ENCODE measurements at places on chromosomes 3 and 15. TPM values are rescaled to one million over a fixed set of nuclear protein-coding genes. Genes with fewer than 3 reads are reported as not detected.

The CYP19A1 gene
- total RNA-seq: not detected

The SPESP1 gene
- not detected for total RNA-seq

The ROPN1 gene
- total RNA-seq: not detected

The ANKRD63 gene
- total RNA-seq: not detected

The GHSR gene
- total RNA-seq: not detected

The GP5 gene
- total RNA-seq: not detected

The USP19 gene
- 34.2 TPM for total RNA-seq

The GNAT1 gene
- not detected for total RNA-seq

The MYO1E gene
- 141 TPM for total RNA-seq

The TP63 gene
- 0.46 TPM for total RNA-seq

The SLC25A26 gene
- total RNA-seq: 13.8 TPM

The TPRG1 gene
- 3.0 TPM for total RNA-seq

The ST3GAL6 gene
- total RNA-seq: not detected

- no peaks in the 10 kb centered on the region for H3K27me3 ChIP-seq
- peak overlapping the region; percentile 37 for H3K27ac ChIP-seq
- no peak for DNase-seq
- H3K4me1 ChIP-seq: peaks cover 23% of the 10 kb centered on the region
- no peaks in the 10 kb centered on the region for H3K36me3 ChIP-seq
These were observed 195.1 kb upstream of the ICE2 start for GRCh38 chr15:60673918-60674558.

GRCh38 chr15:62799919-62800318 lies 242.6 kb upstream of the TPM1 start:
- no peak for DNase-seq
- no peaks in the 10 kb centered on the region for H3K27me3 ChIP-seq
- no peak overlapping the region for H3K4me3 ChIP-seq
- H3K4me1 ChIP-seq: peaks cover 4% of the 10 kb centered on the region
- peaks cover 4% of the 10 kb centered on the region for H3K36me3 ChIP-seq

- no peak overlapping the region for H3K4me3 ChIP-seq
- peaks cover 17% of the 10 kb centered on the region for H3K4me1 ChIP-seq
- no peaks in the 10 kb centered on the region for H3K27me3 ChIP-seq
These were observed 65.2 kb upstream of the TNIK start for GRCh38 chr3:171525437-171525836.

DNA sequence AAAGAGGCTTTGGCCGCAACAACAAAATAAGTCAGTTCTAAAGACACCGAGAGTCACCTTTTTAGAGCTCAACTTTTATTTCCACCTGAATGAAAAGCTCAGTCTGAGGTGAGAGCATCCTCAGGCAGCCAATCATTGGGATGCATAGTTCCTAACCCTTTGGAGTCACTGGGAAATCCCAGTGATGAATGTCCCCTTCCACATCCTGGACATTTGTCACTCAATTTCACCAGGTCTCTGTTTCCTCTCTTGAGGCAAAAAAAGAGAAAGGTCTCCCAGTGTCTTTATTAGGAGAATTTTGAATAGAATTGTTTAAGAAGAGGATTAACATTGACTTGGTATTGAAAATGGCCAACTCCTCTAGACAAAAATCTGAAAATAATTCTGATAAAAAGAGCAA lies 137.5 kb upstream of the SPRED1 start:
- H3K27me3 ChIP-seq: no peaks in the 10 kb centered on the region
- no peak overlapping the region for H3K27ac ChIP-seq
- peaks cover 7% of the 10 kb centered on the region for H3K4me1 ChIP-seq
- no peaks in the 10 kb centered on the region for H3K36me3 ChIP-seq

DNA sequence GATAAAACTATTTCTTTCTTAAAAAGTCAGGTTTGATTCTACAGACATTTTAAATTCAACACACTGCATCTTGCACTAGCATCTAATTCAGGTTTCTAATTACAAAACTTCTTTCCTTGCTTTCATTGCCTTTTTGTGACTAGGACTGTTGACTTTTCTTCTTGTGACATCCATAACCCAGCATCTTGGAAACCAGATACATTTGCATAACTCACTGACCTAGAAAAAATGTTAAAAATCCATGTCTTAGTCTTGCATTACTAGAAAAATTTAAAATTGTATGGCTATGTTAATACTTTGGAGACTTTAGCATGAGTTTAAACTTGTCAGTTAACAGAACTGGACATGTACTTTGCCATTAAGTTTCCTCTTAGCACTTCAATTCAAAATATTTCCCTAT lies 72.7 kb downstream of the DTWD1 start:
- H3K4me3 ChIP-seq: no peak overlapping the region
- peaks cover 12% of the 10 kb centered on the region for H3K4me1 ChIP-seq
- no peak overlapping the region for H3K27ac ChIP-seq
- no peaks in the 10 kb centered on the region for H3K27me3 ChIP-seq

DNA sequence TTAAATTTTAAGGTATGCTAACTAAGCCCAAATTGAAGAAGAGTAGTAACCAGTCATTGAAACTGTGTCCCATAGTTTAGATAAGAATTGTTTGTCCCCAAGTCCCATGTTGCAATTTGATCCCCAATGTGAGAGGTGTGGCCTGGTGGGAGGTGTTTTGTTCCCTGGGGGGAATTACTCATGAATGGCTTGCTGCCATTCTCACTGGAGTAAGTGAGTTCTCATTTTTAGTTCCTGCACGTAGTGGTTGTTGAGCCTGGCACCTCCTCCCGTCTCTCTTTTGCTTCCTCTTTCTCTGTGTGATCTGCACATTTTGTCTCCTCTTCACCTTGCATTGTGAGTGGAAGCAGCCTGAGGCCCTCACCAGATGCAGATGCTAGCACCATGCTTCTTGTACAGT lies 1271.0 kb downstream of the NSUN3 start:
- H3K36me3 ChIP-seq: no peaks in the 10 kb centered on the region
- no peak for DNase-seq
- no peaks in the 10 kb centered on the region for H3K27me3 ChIP-seq
- H3K27ac ChIP-seq: no peak overlapping the region
- H3K4me1 ChIP-seq: peaks cover 10% of the 10 kb centered on the region

GRCh38 chr15:101450403-101451265 lies 38.9 kb downstream of the PCSK6 start:
- no peaks in the 10 kb centered on the region for H3K36me3 ChIP-seq
- H3K4me3 ChIP-seq: no peak overlapping the region
- H3K4me1 ChIP-seq: peaks cover 3% of the 10 kb centered on the region
- peaks cover 7% of the 10 kb centered on the region for H3K27me3 ChIP-seq

GRCh38 chr15:65862682-65863081 lies 6.6 kb upstream of the RAB11A start:
- no peak for DNase-seq
- H3K36me3 ChIP-seq: no peaks in the 10 kb centered on the region
- peaks cover 10% of the 10 kb centered on the region for H3K27me3 ChIP-seq
- H3K4me1 ChIP-seq: peaks cover 5% of the 10 kb centered on the region

- DNase-seq: no peak
- H3K4me3 ChIP-seq: no peak overlapping the region
- H3K36me3 ChIP-seq: no peaks in the 10 kb centered on the region
- no peaks in the 10 kb centered on the region for H3K4me1 ChIP-seq
- no peak overlapping the region for H3K27ac ChIP-seq
These were observed 25.2 kb upstream of the NSMCE3 start for GRCh38 chr15:29294732-29295325.

GRCh38 chr15:90019611-90020010 lies 18.5 kb downstream of the ZNF710 start:
- no peak for DNase-seq
- H3K4me1 ChIP-seq: no peaks in the 10 kb centered on the region
- H3K36me3 ChIP-seq: no peaks in the 10 kb centered on the region
- no peak overlapping the region for H3K27ac ChIP-seq

- peak overlapping the region; percentile 57 for H3K27ac ChIP-seq
- H3K36me3 ChIP-seq: peaks cover 30% of the 10 kb centered on the region
- no peak for DNase-seq
- no peaks in the 10 kb centered on the region for H3K27me3 ChIP-seq
These were observed 36.8 kb downstream of the TBC1D2B start for GRCh38 chr15:78040653-78041244.

DNA sequence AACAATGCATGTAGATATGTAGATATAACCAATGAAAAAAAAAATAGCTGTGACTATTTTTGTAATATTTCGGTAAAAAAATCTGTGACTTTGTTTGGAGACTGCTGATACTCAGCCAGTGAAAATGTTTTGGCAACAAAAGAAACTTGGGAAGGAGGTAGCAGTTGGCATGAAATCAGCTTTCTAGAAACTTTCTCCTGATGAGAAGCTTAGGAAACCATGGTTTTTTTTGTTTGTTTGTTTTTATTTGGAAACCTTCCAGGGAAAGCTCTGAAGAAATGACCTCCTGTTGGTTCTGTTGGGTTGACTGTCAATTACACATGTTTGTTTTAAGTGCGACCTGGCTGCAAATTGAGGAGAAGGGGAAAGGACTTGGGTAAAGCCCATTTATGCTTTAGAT lies 445.9 kb downstream of the UNC13C start:
- H3K4me3 ChIP-seq: no peak overlapping the region
- H3K27ac ChIP-seq: no peak overlapping the region
- H3K36me3 ChIP-seq: no peaks in the 10 kb centered on the region
- no peaks in the 10 kb centered on the region for H3K27me3 ChIP-seq
- no peaks in the 10 kb centered on the region for H3K4me1 ChIP-seq

DNA sequence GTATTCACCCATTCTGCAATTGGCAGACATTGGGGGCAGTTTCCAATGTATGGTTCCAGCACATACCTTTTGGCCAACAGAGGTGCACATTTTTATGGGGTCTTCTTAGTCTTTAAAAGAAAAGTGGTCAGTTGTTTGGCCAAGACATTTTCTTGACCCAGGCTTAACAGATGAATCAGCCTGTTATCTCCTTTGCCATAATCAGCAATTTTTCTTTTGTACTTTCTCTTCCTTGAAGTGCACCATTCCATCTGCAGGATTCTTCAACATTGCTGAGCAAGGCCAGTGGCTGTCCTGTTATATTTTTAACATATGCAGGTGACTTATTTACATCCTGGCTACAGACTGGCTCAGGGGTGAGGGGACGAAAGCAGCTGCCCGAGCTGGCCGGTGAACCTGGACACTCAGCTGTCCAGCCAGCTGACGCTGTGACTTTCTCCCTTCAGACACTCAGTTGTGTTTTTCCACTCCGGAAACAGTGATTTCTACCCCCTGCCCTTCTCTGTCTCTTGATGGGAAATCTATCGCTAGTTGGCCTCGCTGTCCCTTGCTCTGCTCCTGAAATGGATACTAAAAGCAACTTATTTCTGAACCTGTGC lies 96.5 kb upstream of the TNFAIP8L3 start:
- peaks cover 51% of the 10 kb centered on the region for H3K4me1 ChIP-seq
- H3K36me3 ChIP-seq: no peaks in the 10 kb centered on the region
- H3K27me3 ChIP-seq: peaks cover 10% of the 10 kb centered on the region
- no peak overlapping the region for H3K27ac ChIP-seq
- DNase-seq: no peak

GRCh38 chr3:121624147-121624899 lies 31.1 kb downstream of the FBXO40 start:
- no peaks in the 10 kb centered on the region for H3K36me3 ChIP-seq
- peaks cover 10% of the 10 kb centered on the region for H3K27me3 ChIP-seq
- no peak overlapping the region for H3K27ac ChIP-seq
- H3K4me3 ChIP-seq: no peak overlapping the region
- H3K4me1 ChIP-seq: no peaks in the 10 kb centered on the region

DNA sequence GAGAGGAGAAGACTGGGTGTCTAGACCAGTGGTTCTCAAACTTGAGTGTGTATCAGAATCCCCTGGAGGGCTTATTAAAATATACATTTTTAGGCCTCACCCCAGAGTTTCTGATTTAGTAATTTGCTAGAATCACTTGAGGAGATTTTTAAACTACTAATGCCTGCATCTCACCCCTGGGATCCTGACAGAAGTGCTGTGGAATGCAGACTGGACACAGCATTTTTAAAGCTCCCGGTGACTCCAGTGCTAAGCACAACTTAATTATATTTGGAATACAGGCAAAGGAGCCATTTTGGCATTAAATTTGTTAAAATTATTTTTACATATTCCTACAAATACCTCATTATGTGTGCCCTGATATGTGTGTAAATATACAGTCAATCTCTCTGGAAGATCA lies 26.7 kb upstream of the COL6A6 start:
- no peak for DNase-seq
- peaks cover 1% of the 10 kb centered on the region for H3K27me3 ChIP-seq
- no peaks in the 10 kb centered on the region for H3K4me1 ChIP-seq
- peaks cover 1% of the 10 kb centered on the region for H3K36me3 ChIP-seq
- H3K27ac ChIP-seq: no peak overlapping the region
- no peak overlapping the region for H3K4me3 ChIP-seq

GRCh38 chr15:77440378-77440999 lies 19.8 kb downstream of the HMG20A start:
- peaks cover 1% of the 10 kb centered on the region for H3K36me3 ChIP-seq
- H3K27me3 ChIP-seq: no peaks in the 10 kb centered on the region
- no peak for DNase-seq
- no peak overlapping the region for H3K4me3 ChIP-seq
- no peak overlapping the region for H3K27ac ChIP-seq
- peaks cover 30% of the 10 kb centered on the region for H3K4me1 ChIP-seq

Data from chondrocyte (in vitro differentiated cells).